Urinary bladder (tissue), 4 donors: ENCODE measurements at places on chromosomes 3 and 15. TPM values are rescaled to one million over a fixed set of nuclear protein-coding genes. Genes with fewer than 3 reads are reported as not detected.

The RTP3 gene
- total RNA-seq: not detected

GRCh38 chr15:89898614-89899294, 5.0 kb upstream of the AP3S2 start:
- DNase-seq: no peak

GRCh38 chr3:187935623-187936156, 190.4 kb upstream of the BCL6 start:
- no peak for DNase-seq

The LRTM1 gene
- 13.4 TPM for total RNA-seq

DNA sequence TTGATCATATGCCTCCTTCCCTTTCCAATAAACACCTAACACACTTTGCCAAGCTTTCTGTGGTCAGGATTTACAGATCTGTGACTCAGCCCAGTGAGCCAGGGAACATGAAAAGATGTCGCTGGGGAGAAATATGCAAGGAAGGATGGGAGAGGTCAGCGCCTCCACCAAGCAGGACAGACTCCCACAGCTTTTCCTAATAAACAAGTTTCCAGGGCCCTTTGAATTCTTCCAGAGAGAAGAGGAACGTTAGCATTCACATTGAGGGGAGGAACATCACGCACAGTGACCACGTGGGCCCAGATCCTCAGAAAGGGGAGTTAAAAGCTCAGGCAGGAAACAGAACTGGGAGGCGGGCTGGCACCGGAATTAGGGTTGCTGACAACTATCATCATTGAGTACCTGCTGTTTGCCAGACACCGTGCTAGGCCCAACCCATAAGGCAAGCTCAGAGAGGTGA, 33.3 kb upstream of the MRPS22 start:
- DNase-seq: no peak

The C3orf22 gene
- total RNA-seq: not detected

DNA sequence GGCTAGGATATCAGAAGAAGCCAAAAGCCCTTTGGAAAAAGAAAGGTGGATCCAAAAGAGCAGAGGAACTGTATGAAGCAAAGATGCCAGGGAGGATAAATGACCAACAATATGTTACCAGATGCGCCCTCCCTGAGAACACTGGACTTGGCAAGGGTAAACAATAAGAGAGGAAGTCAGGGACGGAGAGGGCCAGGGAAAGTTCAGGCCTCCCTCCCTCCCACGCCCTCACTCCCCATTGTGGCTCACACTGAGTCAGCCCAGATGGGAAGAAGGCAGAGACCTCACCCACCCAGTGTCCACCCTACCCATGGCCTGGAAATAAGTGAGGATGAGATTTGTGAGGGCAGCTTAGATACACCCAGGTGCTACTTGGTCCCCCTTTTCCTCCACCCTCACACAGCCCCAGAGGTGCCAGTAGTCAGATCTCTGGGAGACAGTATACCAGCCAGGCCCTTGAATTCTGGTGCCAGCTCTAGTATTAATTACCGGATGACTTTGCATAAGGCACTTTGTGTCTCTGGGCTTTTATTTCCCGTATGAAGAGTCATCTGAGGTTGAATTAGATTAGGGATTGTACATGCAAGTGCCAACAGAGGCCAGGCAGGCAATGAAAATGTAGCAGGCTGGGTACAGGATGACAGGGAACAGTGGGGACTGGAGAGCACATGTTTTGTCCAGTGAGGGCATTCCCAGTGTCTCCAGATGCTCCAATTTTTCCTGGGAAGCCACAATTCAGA, 35.1 kb upstream of the FRMD4B start:
- DNase-seq: no peak

The IL17RB gene
- total RNA-seq: 1.5 TPM

DNA sequence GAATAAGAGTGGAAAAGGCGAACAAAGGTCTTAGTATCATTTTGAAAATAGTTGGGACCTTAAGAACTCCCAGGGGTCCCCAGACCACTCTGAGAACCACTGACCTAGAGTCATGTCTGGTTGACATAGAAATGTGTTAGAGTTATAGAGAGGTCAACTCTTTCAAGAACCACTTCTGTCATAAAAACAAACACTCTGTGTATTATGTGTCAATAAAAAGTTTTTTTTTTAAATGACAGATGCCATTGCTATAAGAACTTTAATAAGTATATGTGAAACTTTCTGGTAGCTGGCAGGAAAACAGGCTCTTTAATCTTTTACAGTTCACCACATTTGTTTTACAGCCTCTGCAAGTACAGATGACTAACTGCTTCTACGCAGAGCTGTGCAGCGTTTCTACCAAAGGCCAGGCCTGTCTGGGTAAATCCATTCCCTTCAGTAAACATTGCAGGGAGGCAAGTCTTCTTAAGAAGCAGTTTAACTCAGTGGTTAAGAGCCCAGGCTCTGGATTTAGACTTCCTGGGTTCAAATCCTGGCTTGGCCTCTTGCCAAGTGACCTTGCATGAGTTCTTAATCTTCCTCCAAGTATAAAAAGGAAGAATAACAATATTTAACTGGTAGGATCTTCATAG, 56.6 kb downstream of the RFTN1 start:
- no peak for DNase-seq

GRCh38 chr3:13146643-13147143, 73.5 kb upstream of the IQSEC1 start:
- no peak for DNase-seq

DNA sequence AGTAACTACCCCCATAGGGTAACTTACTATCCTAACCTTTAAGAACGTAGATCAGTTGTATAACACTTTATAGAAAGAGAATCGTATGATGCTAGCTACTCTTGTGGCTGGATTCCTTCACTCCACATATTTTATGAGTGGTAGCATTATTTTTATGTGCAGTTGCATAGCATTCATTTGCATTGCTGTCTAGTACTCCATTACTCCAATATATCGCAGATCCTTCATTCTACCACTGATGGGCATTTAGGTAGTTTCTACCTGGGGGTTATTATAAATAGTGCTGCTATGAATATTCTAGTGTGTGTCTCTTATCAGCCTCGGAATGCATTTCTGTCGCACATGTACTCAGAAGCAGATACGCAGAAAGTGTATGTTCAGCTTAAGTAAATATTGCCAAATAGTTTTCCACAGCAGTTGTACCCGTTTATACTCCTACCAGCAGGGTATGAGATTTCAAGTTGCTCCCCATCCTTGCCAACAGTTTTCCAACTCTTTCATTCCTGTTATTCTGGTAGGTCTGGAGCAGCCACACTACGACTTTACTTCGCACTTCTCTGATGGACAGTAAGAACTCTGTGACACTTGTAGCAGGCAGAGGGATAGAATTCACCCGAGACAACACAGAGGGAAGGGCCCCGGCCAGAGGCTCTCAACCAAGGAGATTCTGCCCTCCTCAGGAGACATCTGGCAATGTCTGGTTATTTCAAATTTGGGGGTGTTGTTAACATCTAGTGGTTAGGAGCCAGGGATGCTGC, 9.8 kb upstream of the VGLL4 start:
- no peak for DNase-seq

DNA sequence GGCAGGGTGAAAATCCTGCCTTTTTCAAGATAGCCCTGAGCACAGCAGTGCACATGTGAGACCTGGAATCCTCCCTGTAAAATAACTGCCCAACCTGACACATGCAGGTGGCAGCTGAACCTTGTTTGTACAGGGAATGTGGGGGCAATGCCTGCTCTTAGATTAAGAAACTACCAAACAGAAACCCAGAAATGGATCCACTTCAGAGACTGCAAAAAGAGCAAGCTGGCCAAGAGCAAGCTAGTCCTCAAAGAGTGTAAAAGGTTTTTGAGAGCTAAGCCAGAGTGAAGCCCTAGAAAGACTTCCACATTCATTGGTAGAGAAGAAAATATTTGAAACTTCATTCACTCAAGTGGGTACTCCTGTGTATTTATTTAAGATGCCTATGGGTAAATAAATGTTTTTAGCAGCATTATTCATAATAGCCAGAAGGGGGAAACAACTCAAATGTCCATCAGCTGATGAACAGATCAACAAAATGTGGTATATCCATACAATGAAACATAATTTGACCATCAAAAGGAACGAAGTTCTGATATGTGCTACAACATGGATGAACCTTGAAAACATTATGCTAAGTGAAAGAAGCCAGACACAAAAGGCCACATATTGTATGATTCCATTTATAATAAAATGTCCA, 96.0 kb upstream of the TSC22D2 start:
- DNase-seq: no peak

GRCh38 chr15:95290176-95290974, 1040.1 kb upstream of the NR2F2 start:
- DNase-seq: no peak

DNA sequence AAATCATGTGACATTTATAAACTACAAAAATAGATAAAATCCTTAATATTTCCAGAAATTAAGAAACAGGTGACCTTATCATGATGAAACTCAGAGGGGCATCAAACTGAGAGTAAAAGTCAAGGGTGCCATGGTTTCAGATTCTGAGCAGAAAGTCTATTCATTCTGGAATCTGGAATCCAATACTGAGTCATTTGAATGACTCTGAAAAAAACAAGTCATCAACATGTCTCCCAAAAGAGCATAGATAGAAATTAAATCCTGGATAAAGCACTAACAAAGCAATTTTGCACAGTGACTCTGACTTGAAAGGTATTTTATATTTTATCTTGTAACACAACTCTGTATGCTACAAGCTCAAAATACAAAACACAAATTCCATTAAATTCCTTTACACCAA, 23.4 kb downstream of the STAC start:
- no peak for DNase-seq

The LYZL4 gene
- not detected for total RNA-seq

- DNase-seq: no peak
These were observed 655.4 kb upstream of the GBE1 start for GRCh38 chr3:82416830-82417229.

The TMOD2 gene
- total RNA-seq: 34.0 TPM

DNA sequence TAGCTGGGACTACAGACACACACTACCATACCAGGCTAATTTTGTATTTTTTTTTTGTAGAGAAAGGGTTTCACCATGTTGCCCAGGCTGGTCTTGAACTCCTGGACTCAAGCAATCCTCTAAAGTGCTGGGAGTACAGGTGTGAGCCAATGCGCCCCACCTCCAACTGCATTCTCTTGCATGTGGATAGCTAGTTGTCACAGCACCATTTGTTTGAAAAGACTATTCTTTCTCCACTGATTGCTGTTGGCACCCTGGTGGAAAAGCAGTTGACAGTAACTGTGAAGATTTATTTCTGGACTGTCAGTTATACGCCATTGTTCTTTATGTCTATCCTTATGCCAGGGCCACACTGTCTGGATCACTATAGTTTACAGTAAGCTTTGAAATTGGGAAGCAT, 303.9 kb downstream of the ADAMTS17 start:
- no peak for DNase-seq

The IGSF11 gene
- 3.5 TPM for total RNA-seq

DNA sequence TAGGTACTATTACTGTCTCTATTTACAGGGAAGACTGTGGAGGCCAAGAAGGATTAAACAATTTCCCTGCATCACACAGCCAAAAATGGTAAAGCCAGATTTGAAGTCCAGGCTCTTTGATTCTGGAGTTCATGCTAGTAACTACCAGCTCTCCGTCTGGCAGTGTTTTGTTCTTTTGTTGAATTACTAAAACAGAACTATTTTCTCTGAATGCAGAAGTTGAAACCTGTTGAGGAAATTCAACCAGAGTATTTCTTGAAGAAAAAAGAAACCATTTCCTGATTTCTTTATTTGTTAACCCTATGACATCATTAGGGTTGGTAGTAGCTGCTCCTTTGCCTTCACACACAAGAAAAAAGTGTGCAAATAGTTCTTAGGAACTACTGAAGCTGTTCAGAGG, 34.3 kb downstream of the CRTC3 start:
- no peak for DNase-seq

GRCh38 chr3:197426121-197426566, 127.7 kb upstream of the DLG1 start:
- DNase-seq: no peak

The SGO1 gene
- 6.9 TPM for total RNA-seq

- no peak for DNase-seq
These were observed 97.8 kb upstream of the ROBO2 start for GRCh38 chr3:76942101-76942500.

- no peak for DNase-seq
These were observed 6.1 kb downstream of the TBC1D21 start for GRCh38 chr15:73879426-73879825.

- no peak for DNase-seq
These were observed 98.3 kb downstream of the THRB start for GRCh38 chr3:24396338-24396737.

DNA sequence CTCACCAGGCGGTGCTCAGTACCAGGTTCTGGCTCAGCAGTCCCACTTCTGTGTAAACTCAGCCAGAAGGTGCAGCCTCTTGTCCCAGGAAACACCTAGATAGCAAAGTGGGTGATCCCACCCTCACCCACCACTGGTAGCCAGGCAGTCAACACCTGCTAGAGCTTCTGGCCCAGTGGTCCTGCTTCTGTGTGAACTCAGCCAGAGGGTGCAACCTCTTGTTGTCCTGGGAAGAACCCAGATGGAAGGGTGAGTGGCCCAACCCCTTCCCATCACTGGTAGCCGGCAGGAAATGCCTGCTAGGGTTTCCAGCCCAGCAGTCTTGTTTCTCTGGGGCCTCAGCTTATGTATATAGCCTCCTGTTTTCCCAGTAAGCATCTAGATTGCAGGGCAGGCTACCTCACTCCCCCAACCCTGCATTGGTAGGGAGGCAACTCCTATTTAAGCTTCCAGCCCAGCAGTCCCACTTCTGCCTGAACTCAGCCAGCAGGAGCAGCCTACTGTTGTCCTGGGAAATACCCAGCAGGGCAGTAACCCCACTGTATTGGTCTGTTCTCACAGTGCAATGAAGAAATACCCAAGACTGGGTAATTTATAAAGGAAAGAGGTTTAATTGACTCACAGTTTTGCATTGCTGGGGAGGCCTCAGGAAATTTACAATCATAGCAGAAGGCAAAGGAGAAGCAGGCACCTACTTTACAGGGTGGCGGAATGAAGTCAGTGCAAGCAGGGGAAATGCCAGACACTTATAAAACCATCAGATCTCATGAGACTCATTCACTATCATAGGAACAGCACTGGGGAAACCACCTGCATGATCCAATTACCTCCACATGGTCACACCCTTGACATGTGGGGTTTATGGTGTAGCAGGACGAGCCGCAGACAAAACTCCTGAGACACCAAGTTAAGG, 110.6 kb downstream of the DTWD1 start:
- no peak for DNase-seq

DNA sequence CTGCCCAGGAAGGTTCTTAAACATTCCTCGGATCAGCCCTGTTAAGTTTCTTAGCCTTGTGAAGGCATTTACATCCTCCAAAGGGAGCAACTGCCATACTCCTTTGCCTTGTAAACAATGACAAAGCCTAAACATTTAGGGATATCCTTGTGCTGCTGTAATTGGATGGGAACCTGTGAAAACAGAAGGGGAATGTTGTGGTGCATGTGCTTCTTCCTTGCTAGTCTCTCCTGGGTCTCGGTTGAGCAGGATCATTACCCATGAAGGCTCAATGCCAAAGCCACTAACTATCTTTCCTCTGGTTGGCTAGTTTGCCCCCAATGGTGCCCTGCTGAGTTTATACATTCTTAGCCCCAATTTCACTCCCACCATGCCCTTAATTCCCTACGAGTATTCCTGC, 17.3 kb downstream of the CHRNA3 start:
- no peak for DNase-seq
